ENCODE measurements at places on chromosomes 6 and 20. TPM values are rescaled to one million over a fixed set of nuclear protein-coding genes. Genes with fewer than 3 reads are reported as not detected.

DNA sequence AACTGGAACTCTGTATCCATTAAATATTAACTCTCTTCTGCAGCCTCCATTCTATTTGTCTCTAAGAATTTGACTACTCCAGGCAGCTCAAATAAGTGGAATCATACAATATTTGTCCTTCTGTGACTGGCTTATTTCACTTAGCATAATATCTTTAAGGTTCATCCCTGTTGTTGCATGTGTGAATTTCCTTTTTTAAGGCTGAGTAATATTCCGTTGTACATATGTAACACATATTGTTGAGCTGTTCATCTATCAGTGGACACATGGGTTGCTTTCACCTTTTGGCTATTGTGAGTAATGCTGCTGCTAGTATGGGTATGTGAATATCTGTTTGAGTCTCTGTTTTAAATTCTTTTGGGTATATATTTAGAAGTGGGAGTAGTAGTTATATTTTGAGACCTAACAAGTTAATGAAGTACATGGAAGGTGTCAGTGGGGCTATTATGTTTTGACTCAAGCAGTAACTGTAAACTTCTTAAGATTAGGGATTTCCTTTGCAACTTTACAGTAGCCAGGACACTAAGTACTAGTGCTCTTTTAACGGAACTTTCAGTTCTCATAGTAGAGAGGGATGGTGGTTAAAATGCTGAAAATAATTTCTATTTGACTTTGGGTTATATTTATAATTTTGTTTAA, 29.7 kb upstream of the TMEM217 start:
- DNase-seq, result no peak

DNA sequence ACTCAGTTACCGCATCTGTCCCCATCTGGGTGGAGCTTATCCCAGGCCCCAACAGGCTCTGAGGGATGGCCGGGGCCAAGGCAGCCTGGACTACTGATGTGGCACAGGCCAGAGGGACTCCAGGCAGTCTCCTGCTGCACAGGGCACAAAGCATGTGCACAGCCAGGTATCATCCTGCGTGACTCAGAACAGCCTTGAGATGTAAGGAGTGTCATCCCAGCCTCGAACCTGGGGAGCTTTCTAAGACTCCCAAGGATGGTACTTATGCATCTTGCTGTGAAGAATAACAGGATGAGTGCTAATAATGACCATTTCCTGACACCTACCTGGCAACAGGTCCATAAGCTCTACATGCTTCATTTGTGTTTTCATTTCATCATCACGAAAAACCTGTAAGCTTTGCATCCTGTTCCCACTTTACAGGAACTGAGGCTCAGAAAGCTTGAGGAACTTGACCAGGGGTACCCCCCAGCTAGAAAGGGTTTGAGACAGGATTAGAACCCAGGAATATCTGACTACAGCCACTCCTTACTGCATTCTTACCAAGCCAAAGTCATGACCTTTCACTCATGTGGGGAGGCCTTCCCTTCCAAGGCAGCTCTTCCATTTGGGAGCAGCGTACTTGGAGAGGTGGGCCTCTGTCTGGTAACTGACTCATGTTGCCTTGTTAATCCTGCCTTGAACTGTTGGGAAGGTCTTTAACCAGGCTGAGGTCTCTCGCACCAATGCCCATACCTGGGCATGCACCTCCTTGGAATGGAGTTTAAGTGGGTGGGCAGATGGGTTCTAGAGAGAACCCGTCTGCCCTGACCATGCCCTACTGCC, 1.9 kb downstream of the TRIB3 start:
- DNase-seq, result no peak

DNA sequence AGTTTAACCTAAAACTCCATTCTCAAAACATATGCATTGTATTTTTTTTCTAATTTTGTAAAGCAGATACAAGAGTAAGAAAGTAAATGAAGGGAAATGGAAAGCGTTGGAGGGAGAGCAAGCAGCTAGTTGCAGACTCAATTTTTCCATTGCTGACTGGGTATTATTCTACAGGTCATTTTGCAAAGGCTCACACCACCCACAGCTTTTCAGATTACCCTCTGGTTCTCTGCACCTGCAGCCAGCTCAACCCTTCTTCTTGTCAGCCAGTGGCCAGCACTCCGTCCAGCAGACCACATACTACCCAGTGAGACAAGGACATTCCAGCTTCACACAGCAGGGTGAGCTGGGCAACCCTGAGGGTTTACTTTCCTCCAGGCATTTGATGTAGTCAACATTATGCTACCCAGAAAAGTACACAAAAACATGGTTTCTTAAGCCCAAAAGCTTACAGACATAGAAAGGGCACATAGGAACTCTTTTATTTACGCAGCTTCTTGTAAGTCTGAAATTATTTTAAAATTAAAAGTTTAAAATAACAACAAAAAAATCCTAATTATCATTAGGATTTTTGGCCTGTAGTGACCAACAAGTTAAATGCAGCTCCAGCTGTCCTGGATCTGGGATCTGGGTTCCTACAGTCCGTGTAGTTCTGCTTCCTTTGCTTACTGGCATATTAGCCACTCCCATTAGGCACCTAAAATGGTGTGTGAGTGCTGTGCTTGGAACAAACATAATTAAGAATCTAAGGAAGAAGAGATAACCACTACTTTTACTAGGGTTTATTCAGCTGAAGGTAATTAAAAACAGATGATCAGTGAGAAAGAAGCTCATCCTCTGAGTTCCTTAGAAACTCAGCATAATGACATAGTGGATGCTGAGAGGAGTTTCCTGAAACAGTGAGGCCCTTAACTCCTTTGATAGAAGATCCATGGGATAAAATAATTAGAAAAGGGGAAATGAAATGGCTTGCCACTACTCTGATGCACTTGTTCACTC, 185.3 kb downstream of the PKHD1 start:
- DNase-seq, result no peak

GRCh38 chr6:21144928-21145327, 448.6 kb upstream of the SOX4 start:
- no peak for DNase-seq

DNA sequence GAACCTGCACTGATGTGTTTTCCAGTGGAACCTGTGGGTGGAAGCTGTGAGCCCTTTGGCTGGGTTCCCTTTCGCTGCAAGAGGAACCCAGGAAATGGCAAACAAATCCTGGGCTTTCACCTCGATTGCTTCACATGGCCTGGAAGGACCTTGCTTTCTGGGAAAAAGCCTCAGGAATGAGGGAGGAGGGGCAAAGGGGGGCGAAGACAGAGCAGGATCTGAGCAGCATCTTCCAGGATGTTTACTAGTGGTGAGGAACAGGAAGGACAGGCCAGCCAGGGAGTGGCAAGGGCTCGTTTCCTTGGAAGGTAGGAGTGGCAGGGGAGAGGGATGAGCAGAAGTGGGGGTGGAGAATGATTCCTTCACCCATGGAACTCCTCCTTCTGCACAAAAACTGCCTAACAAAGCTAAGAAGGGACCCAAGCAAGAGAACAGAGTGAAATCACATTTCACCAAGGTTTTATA, 5.9 kb downstream of the SLC2A10 start:
- DNase-seq, result no peak

DNA sequence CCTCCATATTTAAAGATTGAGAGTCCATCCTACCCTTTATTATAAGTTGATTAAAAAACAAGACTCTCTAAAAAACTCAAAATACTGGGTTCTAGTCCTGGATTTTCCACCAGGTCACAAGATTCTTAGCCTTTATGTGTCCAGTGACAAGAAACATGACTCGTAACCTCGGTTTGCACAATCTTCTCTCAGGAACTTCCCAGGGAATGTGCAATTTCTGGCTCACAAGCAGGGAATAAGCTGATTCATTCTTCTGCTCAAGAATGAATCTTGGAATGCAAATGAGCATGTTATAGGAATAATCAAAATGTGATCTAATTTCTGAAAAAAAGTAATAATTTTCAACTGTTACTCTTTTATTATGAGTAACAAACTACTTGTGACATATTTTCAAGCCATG, 45.1 kb downstream of the OGFRL1 start:
- no peak for DNase-seq

DNA sequence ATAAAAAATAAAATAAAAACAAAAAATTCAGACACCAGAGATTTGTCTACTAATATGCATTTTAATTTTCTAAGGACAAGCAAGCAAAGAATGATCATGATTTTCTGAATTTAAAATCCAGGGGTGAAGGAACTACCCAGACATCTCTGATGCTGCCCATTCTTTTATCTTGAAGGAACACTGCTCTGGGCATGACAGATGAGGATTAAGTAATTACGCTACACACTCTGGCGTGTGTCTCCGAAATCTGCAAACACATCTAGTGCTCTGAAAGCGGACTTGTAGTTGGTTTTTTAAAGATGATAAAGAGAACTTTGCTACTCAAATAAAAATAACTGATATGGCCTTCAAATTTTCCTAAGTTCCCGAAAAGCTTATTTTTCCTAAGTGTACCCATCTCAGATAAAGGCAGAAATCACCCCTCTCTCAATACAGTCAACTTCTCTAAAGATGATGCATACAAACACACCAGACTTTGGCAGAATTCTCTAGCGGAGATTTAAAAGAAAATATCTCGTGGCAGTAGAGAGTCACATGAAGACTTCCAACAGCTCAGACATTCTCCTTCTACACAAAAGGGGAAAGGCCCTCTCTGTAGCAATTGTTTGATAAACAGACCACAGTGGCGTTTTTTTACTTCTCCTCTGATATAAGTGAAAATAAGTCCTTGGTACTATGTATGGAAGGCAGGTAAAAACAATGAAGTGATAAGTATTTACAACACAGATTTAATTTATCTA, 133.8 kb downstream of the BACH2 start:
- no peak for DNase-seq

DNA sequence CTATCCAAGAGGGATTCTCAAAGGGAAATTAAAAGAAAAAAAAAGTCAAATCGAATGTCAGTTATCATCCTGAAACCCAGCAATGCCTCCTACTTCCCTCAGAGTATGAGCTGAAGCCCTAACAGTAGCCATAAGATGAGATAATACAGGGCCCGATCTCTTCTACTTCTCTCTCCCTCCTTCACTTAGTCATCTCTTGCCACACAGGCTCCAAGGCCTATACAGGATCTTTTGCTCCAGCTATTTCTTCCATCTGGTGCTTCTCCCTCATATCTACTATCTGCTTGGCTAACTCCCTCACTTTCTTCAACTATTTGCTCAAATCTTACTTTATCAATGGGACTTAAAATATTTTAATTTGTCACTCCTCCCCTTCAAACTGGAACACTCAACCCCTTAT, 215.3 kb downstream of the RNGTT start:
- no peak for DNase-seq

GRCh38 chr20:44407402-44408184, 52.1 kb downstream of the HNF4A start:
- no peak for DNase-seq

GRCh38 chr6:155171747-155172449, 91.9 kb upstream of the CLDN20 start:
- no peak for DNase-seq

GRCh38 chr6:155047523-155047922, 52.4 kb downstream of the TIAM2 start:
- no peak for DNase-seq

DNA sequence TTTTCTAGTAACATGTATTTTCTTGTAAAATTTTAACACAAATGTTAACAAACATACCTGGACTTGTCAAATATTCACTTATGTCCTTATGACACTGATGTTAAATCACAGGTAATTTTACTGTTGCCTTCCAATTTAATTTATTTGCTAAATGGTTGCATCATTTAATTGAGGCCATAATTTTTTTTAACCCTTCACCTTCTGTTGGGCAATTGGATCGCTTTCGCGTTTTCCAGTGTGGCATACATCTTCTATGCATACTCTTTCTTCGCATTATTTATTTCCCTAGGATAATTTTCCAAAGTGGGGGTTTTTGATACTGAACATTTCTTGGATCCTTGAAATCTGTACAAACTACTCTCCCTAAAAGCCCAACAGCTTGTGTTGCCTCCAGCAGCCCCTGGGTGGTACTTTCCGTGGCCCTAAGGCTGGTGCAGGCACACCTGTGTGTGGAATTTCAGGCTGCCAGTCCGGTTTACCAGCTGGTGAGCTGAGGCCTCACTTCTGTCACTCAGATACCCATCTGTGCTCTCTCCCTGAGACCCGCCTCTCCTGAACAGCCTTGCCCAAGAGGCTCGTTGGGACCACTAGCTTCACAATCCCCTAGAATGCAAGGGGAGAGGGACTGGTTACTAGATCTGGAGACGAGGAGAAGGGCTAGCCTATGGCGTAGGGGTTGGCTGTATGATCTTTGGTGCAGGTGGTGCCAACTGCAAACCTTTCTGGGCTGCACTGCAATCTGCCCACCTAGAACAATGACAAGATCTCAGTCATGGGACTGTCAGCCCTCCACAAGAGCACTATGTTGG, 11.2 kb upstream of the C20orf144 start:
- DNase-seq, result no peak

GRCh38 chr20:25016471-25016870, 23.9 kb upstream of the APMAP start:
- DNase-seq, result no peak

- DNase-seq, result no peak
Measured at GRCh38 chr6:154460306-154461071, 50.0 kb downstream of the CNKSR3 start.

DNA sequence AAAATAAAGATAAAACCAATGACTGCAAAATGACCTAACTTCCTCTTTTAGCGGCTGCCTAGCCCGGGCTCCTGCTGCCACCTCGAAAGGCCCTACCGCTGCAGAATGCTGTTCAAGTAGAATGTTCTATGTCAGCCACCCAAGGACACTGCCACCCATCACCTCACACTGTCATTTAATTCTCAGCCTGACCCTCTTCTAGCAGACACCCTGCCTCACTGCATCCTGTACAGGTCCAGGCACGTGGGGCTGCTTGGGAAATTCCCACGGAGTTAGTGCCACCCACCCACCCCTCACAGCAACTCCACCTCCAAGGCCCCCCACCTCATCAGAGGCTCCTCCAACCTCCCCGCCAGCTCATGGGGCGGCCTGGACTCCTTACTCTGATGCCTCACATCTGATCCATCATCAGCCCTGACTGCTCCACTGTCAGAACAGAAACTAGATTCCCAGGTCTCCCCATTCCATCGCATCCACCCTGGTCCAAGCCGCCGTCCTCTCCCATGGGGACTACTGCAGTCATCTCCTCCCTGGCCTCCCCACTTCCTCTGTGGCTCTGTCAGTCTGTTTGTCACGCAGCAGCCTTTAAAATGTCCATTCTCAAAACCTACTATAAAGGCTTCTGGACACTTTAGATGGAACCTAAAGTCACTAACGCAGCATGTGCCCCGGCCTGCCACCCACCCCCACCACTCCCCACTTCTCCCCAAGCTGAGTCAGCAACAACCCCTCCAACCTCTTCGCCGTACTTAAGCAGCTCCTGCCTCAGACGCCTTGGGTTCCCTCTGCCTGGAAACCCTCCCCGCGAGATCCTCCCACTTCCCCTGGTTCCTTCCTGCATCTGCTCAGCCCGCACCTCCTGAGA, 17.0 kb downstream of the NFATC2 start:
- DNase-seq, result no peak

The CDH26 gene
- total RNA-seq, result 0.59 TPM

The UBE2C gene
- total RNA-seq, result 27.6 TPM

The NKAPL gene
- 0.56 TPM for total RNA-seq

The C6orf132 gene
- not detected for total RNA-seq

The DDX43 gene
- total RNA-seq, result 0.14 TPM

The CHRNA4 gene
- total RNA-seq, result not detected

The SLC17A9 gene
- total RNA-seq, result 73.1 TPM

Measured in liver (tissue), 10 donors.